NCI-H82 (cell line): ENCODE measurements at places on chromosomes 4 and X.

- DNase-seq: no peak
Measured at GRCh38 chrX:2933125-2933900, 4.2 kb upstream of the ARSD start.

GRCh38 chrX:49192722-49193328 is 6.7 kb upstream of the PRICKLE3 start:
- DNase-seq: peak; percentile 31

- DNase-seq: peak; percentile 79
Measured at GRCh38 chrX:56733459-56734046, 4.5 kb downstream of the NBDY start.

DNA sequence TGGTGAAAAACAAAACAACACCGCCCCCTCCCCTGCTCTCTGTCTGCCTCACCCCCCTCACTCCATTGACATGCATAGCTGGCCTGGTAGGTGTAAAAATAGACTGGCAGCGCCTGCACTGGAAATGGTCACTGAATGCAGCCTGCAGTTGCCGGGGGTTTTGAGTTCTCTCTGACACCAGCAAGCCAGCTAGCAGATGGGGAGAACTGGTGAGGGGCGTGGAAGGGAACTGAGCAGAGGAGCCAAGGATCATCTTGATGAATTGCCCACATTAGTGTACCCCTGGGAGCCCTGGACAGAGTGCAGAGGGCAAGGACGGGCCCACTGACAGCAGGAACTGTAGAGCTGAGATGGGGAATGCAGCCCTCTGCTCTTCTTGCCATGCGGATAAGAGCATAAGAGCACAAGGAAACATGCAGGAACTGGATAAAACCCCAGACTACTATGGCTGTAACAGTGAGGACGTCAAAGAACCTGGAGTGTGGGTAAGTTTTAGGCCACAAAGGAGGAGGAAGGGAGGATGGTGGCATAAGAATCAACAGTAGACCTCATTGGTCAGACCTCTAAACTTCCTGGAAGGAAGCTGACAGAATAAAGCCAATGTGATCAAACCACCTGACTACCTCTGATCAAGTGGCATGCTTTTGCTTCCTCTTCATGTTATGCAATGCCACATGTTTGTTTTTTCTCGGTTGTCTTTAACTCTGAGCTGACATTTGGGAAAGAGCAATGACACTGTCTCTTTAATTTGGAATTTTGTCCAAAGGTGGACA is 96.3 kb downstream of the ANK2 start:
- DNase-seq: peak; percentile 73

DNA sequence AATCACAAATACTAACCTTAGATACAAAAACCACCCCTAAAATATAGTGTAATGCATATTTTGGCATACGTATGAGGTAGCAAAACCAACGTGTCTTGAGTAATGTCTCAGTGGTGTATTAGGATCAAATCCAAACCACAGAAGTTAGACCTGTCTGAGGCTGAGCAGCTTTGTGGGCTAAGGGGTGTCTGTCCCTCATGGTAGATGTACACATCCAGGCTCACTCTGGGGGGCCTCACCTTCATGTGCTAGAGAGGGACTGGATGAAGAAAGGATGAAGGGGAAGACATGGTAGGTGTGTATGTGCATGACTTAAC is 188.0 kb upstream of the TBC1D9 start:
- no peak for DNase-seq

DNA sequence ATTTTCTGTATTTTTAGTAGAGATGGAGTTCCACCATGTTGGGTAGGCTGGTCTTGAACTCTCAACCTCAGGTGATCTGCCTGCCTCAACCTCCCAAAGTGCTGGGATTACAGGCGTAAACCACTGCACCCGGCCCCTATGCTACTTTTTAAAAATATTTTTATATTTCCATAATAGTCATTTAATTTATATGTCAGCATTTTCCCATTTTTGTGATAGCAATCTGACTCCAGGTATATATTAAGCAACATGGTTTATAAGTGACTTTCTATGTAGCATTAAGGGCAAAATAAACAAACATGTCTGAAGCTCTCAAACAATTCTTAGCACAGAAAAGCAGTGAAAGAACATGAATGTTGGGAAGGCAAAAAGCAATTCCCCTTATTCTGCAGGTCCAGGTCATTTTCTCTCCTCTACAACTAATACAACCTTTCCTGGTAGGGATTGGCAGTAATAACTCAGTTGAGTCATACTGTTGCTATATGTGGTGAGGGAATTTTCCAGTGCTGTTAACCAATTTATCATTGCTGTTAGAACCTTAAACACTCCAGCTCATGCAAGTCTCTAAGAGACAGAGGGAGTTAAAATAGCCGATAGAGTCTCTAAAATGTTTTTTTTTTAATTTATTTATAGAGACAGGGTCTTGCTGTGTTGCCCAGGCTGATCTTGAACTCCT is 24.0 kb downstream of the SMIM14 start:
- no peak for DNase-seq
